ENCODE measurements at places on chromosomes 6 and 20.

DNA sequence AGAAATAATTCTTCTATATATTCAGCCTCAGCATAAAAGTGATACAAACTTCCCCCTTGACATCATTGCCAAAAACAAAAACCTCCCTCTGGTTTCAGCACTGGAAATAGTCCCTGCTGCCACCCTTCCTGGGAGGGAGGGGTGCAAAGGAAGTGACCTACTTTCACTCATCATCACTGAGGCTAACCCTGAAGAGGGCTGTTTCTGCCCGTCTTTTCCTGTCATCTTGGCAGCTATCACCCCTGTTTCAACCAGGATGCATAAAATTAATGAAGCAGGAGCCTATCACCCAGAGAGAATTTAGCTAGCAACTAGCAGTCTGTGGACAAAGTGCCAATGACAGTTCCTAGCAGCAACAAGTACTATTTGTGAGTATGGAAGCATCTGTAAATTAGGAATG is 397.8 kb downstream of the LAMA2 start:
- no peak for DNase-seq

DNA sequence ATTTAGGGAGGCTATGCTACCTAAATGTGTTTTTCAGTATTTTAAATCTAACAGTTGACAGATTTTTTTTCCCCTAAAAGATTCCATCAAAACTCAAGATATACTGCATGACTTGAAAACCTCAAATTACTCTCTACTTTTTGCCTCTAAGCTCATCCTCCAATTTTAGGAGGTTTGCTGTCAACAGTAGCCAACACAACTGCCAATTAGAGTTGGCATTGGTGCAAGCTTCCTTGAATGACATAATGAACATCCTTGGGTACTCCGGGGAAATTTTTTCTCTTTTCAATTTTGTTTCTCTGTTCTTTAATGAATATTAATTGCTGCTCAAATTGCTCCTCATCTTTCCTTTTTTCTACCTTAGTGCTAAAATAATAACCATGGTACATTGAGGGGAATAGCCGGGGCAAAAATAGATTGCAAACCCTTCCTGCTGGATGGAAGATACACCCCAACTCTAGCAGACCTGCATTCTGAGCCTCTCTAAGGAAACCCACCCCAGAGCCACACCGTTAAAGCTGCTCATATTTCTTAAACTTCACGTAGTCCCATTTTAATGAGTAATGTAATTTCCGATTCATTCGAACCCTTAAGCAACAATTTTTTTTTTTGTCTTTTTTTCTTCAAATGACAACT is 34.3 kb downstream of the SLC22A23 start:
- DNase-seq = no peak

DNA sequence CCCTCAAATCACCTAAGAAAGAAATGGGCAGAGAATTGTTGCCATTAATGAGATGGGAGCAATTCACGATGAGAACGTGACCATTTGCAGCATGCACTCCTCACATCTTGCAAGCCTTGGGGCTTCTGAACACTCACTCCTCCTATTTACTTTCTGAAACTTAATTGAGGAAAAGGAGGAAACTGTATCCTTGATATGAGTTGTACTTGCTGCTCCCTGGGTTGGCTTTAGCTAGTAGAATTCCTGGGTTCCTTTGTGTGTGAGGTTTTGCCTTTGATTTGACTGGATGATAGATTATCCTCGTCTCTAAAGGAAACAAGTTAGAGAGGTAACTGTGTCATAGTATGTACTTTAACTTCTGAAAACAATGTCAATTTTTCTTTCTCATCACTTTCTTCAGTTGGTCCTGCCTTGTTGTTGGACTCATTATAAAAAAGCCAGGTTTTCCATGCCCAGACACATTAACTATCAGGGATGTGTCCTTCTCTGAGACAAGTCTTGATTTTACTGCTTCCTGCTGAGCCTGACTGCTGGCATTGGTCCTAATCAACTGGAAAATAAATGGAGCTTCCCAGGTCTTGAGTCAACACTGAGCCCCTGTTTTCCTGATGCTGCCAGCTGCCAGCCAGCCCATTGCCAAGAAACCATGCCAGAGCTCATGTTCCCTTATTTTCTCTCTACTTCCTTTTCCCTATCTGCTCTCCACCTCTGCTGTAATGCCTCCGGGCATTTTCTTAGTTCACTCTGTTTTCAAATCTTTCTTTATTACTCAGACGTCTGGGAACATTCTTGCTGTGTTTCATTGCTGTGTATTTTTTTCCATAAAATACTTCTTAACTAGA is 6.0 kb upstream of the MRAP2 start:
- DNase-seq = no peak

- no peak for DNase-seq
Observed at GRCh38 chr6:159483259-159483658, 209.8 kb downstream of the SOD2 start.

- DNase-seq = no peak
Observed at GRCh38 chr6:36114798-36115408, 15.4 kb upstream of the MAPK13 start.

DNA sequence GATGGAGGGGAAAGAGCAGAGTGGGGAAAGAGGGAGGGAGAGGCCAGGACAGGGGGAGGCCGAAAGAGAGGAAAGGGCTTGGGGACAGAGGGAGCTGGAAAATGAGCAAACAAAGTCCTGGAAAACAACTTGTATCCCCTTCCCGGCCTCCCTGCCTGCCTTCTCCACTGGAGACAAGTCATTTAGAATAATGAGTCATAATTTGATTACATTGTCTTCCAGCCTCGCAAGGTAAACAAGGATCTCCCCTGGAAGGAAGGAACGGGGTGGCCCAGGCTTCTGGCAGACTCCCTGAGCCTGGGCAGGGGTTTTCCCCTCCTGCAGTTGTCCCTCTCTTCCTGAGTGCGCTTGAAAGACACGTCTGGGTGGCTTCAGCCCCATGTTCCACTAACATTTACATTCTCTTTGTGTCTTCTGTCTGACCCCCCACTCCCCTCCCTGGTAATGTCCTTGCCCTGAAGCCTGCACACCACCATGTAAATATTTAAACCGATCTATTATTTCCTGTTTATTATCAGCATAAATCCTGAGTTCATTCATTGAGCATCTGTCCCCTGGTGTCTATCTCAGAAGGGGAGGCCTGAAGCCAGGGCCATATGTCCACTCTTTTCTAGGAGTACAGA is 12.1 kb upstream of the MRPS18A start:
- no peak for DNase-seq

All from progenitor cell of endocrine pancreas (in vitro differentiated cells).